ENCODE measurements at places on chromosomes 7 and 10. TPM values are rescaled to one million over a fixed set of nuclear protein-coding genes. Genes with fewer than 3 reads are reported as not detected.
A peak's percentile ranks its signal among the peaks of the same experiment; 100 is the strongest.

- no peaks in the 10 kb centered on the region for H3K27me3 ChIP-seq
- no peak overlapping the region for H3K27ac ChIP-seq
- no peaks in the 10 kb centered on the region for H3K36me3 ChIP-seq
These were observed 38.2 kb upstream of the CDK6 start for GRCh38 chr7:92874567-92874966.

LEP gene
- total RNA-seq: 0.06 TPM

DNA sequence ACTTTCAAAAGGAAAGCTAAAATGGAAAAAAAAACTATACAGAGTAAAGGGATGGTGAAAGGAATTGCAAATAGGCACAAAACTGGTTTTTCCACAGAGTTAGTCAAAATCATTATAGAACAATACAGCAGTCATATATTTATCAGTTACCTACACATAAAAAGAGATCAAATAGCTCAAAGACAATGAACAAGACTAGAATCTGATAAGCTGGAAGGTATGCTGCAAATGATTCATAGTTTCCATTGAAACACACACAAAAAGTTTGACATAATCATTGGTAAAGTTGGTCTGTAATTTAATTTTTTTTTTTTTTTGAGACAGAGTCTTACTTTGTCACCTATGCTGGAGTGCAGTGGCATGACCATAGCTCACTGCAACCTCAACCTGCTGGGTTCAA is 92.4 kb upstream of the SGCE start:
- DNase-seq: no peak
- H3K4me1 ChIP-seq: no peaks in the 10 kb centered on the region
- H3K36me3 ChIP-seq: no peaks in the 10 kb centered on the region
- H3K4me3 ChIP-seq: no peak overlapping the region
- no peak overlapping the region for H3K27ac ChIP-seq

DNA sequence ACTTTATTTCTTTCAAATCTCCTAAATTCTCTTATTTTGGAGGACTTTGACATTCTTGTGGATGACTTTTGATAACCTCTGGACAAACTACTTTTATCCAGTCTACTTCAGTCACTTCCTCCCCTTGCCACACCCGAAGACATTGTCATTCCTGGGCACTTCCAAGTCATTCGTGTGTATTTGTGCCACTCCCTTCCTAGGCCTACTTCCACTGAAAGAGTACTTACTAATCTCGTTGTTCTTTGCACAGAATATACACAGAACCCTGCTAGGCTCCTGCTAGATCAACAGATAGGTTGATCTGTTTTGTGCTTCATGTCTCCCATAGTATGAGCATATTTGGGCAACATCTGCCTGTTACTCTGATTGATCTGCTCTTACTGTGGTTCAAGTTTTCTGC is 355.4 kb downstream of the HGF start:
- no peak for DNase-seq
- H3K4me1 ChIP-seq: no peaks in the 10 kb centered on the region
- H3K36me3 ChIP-seq: no peaks in the 10 kb centered on the region
- no peaks in the 10 kb centered on the region for H3K27me3 ChIP-seq
- no peak overlapping the region for H3K27ac ChIP-seq

GRCh38 chr10:88505265-88505664 is 77.9 kb downstream of the RNLS start:
- no peaks in the 10 kb centered on the region for H3K27me3 ChIP-seq
- H3K36me3 ChIP-seq: no peaks in the 10 kb centered on the region
- H3K4me1 ChIP-seq: no peaks in the 10 kb centered on the region
- H3K27ac ChIP-seq: no peak overlapping the region
- no peak for DNase-seq

CCDC146 gene
- total RNA-seq: 19.6 TPM

- no peaks in the 10 kb centered on the region for H3K4me1 ChIP-seq
- DNase-seq: no peak
- H3K27ac ChIP-seq: no peak overlapping the region
- no peak overlapping the region for H3K4me3 ChIP-seq
- H3K27me3 ChIP-seq: no peaks in the 10 kb centered on the region
These were observed 450.0 kb downstream of the HTR7 start for GRCh38 chr10:90407851-90408250.

DNA sequence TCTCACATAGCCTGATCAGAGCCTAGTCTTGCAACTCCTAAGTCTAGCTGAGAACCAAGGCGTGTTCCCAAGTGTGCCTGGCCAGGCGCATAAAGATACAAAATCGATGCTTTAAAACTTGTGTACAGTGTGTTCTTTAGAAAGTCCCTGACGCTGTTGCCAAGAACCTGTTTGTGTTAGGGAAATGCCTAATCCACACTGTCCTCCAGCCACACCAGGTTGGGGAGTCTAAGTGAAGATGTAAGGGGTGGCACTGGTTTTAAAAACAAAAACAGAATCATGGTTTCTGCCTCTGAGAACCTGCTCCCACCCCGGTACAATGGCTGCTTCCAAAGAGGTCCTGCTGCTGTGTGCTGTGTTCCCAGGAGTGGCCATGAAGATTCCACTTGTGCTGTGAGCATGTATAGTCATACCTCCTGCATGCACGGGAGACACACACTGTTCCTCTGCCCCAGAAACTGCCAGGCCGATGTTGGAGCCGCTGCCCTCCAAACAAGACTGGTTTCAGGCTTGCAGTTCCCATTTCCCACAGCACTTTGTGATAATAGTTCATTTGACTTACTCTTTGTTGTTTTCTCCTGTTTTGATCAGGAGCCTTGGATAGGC is 88.5 kb downstream of the CCNY start:
- H3K27me3 ChIP-seq: no peaks in the 10 kb centered on the region
- no peak overlapping the region for H3K27ac ChIP-seq
- no peak for DNase-seq
- H3K4me3 ChIP-seq: no peak overlapping the region
- peaks cover 21% of the 10 kb centered on the region for H3K4me1 ChIP-seq

DNA sequence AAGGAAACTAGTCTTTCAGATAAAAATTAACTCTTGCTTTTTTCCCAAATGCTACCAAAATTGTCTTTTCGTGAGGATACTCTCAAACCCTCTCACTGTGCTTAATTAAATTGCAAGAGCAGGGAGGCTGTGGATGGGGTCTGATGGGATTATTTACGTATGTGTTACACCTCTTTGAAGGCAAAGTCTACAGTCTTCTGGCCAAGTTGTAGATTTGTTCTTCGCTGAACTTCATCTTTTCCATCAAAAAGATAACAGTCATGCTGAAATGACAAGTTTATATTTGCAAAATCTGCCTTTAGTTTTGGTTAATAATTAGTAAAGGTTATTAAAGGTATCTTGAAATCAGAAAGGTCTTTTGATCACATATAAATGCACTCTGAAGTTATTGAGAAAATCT is 22.7 kb downstream of the A1CF start:
- H3K27ac ChIP-seq: no peak overlapping the region
- H3K36me3 ChIP-seq: no peaks in the 10 kb centered on the region
- DNase-seq: no peak

GRCh38 chr7:41975849-41976248 is 261.2 kb downstream of the GLI3 start:
- peaks cover 7% of the 10 kb centered on the region for H3K4me1 ChIP-seq
- H3K27ac ChIP-seq: no peak overlapping the region

MBL2 gene
- total RNA-seq: not detected

GRCh38 chr7:17769918-17770317 is 170.4 kb downstream of the SNX13 start:
- no peaks in the 10 kb centered on the region for H3K36me3 ChIP-seq
- no peak overlapping the region for H3K4me3 ChIP-seq
- peak; percentile 26 for DNase-seq
- H3K27me3 ChIP-seq: no peaks in the 10 kb centered on the region

GRCh38 chr10:6542999-6543430 is 37.1 kb downstream of the PRKCQ start:
- H3K27me3 ChIP-seq: no peaks in the 10 kb centered on the region
- no peak overlapping the region for H3K27ac ChIP-seq
- H3K4me1 ChIP-seq: peaks cover 5% of the 10 kb centered on the region
- H3K36me3 ChIP-seq: no peaks in the 10 kb centered on the region
- no peak for DNase-seq
- H3K4me3 ChIP-seq: no peak overlapping the region

DNA sequence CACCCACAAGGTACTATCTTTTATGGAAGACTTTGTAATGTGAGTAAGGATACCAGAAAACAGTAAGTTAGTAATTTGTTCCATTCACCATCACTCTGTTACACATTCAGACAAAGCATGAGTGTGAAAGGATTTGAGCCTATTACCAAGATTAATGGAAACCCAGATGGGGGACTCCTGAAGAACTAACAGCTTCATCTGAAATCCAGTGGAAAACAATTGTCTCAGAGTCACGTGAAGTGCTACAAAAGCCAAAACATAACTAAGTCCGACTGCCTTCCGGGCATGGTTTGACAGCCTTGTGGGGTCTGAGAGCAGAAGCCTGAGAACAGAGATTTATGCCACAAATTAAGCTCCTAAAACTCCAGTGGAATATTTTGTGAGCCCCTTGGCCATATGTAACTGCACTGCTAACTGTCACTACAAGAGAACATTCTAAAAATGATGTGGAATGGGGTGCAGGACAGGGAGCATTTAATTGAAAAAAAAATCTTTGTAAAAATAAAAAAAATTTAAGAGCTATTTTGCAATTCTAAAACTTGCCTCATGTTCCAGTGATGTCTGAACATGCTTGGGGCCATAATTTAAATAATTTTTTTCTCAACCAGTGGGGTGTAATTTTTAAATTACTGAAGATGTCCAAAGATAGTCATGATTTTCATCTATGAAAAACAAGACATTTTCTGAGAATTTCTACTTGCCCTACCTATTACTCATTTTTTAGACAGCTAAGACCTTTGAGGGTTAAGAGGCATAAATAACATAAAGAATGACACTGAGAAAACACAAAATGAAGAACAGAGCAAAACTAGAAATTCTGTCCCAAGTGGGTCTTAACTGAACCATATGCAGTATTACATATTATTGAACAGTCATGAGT is 555.0 kb downstream of the INHBA start:
- H3K4me3 ChIP-seq: no peak overlapping the region
- H3K27me3 ChIP-seq: no peaks in the 10 kb centered on the region
- H3K36me3 ChIP-seq: no peaks in the 10 kb centered on the region
- H3K4me1 ChIP-seq: no peaks in the 10 kb centered on the region
- no peak for DNase-seq
- H3K27ac ChIP-seq: no peak overlapping the region

GRCh38 chr10:27450225-27450624 is 53.9 kb upstream of the RAB18 start:
- H3K4me1 ChIP-seq: no peaks in the 10 kb centered on the region
- DNase-seq: no peak
- H3K36me3 ChIP-seq: no peaks in the 10 kb centered on the region
- H3K27me3 ChIP-seq: no peaks in the 10 kb centered on the region
- no peak overlapping the region for H3K4me3 ChIP-seq
- no peak overlapping the region for H3K27ac ChIP-seq

DNA sequence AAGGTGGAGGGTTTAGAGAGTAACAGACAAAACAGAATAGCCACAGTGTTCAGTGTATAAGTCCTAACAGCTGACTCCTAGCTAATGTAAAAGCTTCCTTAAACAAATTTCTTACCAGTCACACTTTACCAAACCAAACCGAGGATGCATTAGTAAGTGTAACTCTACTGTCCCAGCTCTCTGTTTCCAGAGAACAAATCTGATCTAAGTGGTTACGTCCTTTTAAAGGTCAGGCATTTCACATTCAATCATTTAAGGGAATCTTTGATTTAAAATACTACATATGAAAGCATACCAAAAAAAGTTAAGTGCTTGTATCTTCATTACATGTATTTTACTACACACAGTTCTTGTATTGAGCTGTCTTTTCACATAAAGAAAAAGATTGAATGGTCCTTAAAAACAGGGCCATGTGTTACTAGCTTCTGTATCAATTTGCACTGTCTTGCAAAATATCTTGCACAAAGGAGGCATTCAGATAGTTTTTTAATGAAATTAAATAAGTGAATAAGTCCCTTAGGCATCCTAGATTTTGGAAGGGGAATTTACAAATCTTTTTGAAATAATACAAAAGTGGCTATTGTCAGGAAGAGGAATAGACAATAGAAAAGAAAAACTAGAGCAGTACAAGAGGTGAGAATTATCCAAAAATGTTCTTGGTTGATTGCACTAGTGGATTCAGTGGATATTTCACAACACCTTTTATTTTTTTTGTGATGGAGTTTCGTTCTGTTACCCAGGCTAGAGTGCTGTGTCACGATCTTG is 58.4 kb upstream of the SPOCK2 start:
- H3K4me3 ChIP-seq: no peak overlapping the region
- H3K27me3 ChIP-seq: no peaks in the 10 kb centered on the region
- H3K36me3 ChIP-seq: peaks cover under 1% of the 10 kb centered on the region
- peaks cover 4% of the 10 kb centered on the region for H3K4me1 ChIP-seq

ZNF138 gene
- 25.4 TPM for total RNA-seq

GRCh38 chr10:18000601-18001000 is 48.9 kb downstream of the SLC39A12 start:
- H3K27ac ChIP-seq: no peak overlapping the region
- no peak for DNase-seq
- no peaks in the 10 kb centered on the region for H3K36me3 ChIP-seq
- H3K4me3 ChIP-seq: no peak overlapping the region

DNA sequence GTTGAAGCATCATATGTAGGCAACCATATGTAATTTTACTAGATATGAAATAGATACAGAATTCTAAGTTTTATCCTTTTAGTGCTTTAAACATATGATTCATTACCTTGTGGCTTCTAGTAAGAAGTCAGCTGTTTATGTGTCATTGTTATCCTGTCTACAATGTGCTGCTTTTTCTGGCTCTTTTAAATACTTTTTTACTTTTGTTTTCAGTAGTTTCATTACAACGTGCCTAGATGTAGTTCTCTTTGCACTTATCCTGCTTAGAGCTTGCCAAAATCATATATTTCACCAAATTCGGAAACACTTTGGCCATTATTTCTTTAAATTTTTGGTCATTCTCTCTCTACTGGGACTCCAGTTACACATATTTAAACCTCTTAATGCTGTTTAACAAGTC is 26.4 kb downstream of the YAE1 start:
- DNase-seq: no peak
- H3K36me3 ChIP-seq: no peaks in the 10 kb centered on the region
- H3K27me3 ChIP-seq: no peaks in the 10 kb centered on the region
- H3K4me3 ChIP-seq: no peak overlapping the region
- no peak overlapping the region for H3K27ac ChIP-seq

DNA sequence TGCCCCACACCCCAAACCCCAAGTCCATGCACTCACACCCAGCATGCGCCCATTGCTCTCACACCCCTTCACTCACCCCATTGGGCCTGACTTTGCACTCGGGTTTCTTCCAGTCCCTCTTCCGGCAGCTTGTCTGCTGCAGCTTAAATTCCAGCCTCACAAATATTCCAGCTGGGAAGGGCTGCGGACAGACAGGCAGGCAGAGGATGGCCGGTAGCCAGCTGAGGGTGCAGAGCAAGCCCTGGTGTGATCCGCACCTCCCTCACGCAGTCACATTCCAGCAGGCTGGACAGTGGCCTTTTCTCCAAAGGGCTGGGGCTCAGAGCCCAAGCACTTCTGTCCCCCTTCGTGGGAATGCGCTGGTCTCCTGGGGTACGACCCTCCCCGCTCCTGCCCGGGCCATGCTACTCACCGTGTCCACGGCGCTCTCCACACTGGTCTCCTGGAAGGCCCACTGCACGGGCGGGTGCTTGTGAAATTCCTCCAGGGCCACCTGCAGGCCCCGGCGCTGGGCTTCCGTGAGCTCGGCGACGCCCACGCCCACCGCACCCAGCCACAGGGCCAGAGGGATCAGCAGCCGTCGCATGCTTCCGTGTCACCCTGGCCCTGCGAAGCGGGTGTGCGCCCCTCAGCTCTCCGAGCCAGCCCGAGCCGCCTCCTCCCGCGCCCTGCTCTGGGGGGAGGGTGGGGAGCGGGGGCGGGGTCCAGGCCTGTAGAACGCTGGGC is 1.2 kb downstream of the RARRES2 start:
- H3K36me3 ChIP-seq: peaks cover 40% of the 10 kb centered on the region
- peaks cover 54% of the 10 kb centered on the region for H3K4me1 ChIP-seq
- peak overlapping the region; percentile 57 for H3K4me3 ChIP-seq
- peak overlapping the region; percentile 43 for H3K27ac ChIP-seq
- peaks cover 15% of the 10 kb centered on the region for H3K27me3 ChIP-seq
- DNase-seq: no peak

Measured in spinal cord (tissue), 10 donors.